ENCODE measurements at places on chromosomes 4 and X.

DNA sequence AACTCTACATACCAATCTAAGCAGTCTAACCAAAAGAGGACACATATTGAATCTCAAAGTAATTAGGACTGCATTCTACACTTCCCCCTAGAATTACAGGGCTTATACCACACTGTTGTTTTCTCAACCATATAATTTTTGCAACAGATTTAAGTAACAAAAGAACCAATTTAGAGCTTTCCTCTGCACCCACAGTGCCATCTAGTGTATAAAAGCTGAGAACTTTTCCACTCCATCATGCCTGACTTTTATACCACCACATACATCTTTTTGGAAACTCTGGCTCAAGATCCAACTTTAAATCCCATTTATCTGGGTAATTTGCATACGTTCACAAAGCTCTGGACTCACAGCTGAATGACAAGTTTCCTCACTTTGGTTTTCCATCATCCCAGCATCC is 99.5 kb downstream of the EFHC2 start:
- DNase-seq: no peak

GRCh38 chrX:104370089-104370488 is 115.4 kb upstream of the ESX1 start:
- no peak for DNase-seq

DNA sequence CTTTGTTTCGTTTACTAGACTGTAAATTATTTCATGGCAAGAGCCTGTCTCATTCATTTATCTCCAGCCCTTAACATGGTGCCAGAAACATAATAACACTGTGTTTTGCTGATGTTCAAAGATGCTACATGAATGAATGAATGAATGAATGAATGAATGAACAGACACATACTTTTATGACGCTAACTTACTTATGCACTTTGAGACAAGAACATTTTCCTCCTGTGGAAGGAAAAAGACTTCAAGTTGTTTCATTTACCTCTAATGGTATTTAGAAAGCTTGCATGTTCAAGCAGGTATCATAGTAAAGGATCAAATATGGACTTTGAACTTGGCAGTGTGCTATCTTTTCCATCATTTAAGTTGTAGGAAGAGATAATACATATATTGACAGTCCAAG is 131.6 kb downstream of the GLRA2 start:
- no peak for DNase-seq

DNA sequence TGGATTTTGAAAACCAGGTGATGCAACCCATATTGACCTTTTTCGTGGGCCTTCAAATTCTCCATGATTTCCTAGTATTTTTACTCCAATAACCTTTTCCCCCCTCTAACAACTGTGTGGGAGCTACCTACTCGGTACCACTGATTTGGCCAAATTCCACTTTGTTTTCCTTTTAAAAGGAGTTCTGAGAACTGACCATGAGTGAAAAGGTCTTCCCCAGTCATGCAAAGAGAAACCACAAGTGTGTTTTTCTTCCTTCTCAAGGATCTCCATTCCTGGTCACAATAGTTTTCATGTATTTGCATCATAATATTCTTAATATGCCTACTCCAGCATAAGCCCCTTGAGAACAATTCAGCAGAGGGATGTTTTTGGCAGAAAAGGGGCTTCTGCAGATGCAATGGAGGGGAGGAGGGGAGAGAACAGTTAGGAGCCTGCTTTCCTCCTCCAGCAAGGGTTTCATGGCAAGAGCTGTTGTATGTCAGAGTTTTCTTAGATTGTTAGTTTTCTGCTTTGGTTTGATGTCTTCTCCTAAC is 195.3 kb upstream of the ANXA3 start:
- no peak for DNase-seq

GRCh38 chr4:159070742-159071141 is 32.1 kb upstream of the RAPGEF2 start:
- no peak for DNase-seq

- DNase-seq: no peak
Observed at GRCh38 chrX:37378830-37379229, 29.7 kb downstream of the PRRG1 start.

GRCh38 chr4:160928482-160928881 is 1235.3 kb downstream of the FSTL5 start:
- no peak for DNase-seq

- no peak for DNase-seq
Observed at GRCh38 chrX:105210258-105210657, 10.2 kb downstream of the TEX13A start.

DNA sequence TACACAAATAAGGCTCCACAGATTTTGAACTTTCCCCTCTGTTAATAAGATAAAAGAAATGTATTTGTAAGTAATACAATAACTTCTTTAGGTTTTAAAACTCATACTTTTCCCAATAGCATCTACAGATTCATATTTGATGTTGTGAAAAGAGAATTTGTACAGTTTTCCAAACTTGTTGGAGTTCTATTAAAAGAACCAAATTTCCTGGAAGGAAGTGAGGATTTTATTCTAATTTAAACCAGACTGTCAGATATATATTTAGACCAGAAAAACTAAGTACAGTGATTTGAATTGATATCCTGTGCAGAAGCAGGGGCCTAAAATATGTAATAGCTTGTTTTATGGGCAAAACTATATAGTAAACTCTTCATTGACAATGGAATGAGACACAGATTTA is 53.7 kb downstream of the NAA11 start:
- no peak for DNase-seq

DNA sequence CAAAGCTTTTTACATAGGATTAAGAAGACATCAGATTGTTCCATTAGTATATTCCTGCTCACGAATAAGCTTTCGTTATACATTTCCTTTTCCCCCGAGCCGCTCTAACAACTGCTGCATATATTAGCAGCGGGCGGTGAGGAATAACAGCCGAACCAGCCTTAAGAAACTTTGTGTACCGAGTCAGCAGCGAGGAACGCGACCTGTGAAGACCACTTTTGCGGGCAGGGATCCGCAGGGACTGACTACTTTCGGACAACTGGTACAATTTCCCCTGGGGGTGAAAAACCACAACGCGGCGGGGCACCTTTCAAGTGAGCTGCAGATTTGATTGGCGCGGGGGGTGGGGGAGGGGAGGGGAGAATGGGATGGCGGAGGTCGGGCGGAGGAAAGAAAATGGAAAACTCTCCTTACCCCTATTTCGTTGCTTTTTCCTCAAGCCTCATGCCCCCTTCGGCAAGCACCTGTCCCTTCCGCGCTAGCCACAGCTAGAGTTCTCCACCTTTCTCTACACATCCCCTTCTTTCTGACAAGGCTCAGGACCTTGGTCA is 5.9 kb upstream of the PITX2 start:
- DNase-seq: no peak

DNA sequence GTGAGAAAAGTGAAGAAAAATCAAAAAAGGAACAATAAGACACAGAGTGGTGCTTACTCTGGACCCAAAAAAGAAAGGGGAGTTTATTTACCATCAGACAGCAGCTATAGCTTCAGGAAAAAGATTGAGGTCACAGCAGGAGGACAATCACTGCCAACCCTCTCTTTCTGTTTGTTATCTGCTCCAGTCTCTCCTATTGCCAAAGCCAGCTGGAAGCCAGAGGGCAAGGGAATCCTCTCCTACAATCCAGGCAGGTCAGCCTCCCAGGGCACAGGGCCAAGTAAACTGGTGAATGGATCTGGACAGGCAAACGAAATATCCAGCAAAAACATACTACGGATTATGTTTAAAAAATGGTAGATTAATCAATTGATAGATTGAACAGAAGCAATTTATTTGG is 306.9 kb upstream of the SLIT2 start:
- no peak for DNase-seq

DNA sequence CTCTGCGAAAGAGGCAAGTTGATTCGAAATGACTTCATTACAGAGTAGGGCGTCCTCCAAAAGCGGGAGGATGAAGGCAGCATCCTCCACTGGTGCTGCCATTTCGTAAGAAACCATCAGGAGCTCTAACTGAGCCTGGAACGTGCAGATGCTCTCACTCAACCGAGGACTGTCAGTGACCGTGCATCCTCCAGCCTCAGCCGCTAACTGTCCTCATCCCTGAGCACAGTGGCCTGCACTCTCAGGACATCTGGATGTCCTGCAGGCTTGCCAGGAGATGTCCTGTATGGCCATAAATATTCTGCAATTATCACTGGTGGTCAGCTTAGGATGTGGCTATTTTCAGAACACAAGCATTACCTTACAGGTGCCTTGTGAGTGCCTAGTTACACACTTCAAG is 107.1 kb upstream of the ADRA2C start:
- DNase-seq: no peak

DNA sequence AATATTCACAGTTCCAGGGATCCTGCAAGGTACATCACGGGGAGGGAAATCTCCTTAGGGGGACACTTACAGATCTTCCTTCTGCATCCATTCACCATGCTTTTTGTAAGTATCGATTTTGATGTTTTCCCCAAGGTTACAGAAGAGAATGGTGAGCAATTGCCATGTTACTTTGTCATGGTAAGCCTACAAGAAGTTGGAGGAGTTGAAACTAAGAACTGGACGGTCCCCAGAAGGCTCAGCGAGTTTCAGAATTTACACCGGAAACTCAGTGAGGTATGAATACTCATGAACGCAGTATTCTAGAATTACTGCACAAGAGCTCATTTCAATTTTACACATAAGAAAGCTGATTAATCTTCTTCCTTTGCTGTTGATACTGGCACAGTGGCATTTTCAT is 53.9 kb downstream of the LRP2BP start:
- DNase-seq: no peak

- no peak for DNase-seq
Observed at GRCh38 chr4:6110681-6111353, 89.5 kb downstream of the JAKMIP1 start.

DNA sequence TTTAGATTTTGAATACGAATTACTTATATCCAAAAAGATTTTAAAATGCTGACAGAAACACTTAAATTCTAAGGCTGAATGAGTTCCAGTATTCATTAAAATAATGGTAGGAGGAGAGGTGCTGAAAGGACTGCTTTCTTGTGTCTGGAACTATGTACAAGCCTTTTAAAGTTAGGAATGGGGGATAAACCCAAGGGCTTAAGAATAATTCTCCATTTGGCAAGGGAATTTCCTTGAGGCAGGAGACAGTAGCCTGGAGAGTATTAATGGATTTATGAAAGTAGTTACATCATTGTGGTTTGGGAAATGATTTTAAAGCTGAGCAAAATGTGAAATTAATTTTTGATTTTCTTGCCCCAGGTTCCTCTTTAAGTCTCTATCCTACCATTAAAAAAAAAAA is 266.5 kb upstream of the KCNIP4 start:
- no peak for DNase-seq
